ENCODE measurements at places on chromosomes 12 and 14. TPM values are rescaled to one million over a fixed set of nuclear protein-coding genes. Genes with fewer than 3 reads are reported as not detected.

DNA sequence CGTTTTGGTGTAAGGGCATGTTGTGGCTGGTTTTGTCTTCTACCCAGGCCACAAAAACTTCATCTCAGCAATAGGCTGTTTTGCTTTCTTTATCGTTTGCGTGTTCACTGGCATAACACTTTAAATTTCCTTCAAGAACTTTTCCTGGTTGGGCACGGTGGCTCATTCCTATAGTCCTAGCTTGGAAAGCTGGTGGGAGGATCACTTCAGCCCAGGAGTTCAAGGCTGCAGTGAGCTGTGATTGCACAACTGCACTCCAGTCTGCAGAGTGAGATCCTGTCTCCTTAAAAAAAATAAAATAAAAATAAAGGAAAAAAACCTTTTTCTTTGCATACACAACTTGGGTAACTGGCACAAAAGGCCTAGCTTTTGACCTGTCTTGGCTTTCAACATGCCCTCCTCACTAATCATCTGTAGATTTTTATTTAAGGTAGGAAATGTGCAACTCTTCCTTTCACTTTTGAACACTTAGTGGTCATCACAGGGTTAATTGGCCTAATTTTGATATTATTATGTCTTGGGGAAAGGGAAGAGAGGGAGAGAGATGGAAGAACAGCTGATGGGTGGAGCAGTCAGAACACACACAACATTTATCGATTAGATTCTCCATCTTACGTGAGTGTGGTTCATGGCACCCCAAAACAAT lies 78.9 kb upstream of the PSMA6 start:
- H3K4me3 ChIP-seq, result no peak overlapping the region
- H3K36me3 ChIP-seq, result peaks cover 19% of the 10 kb centered on the region
- peak overlapping the region; percentile 76 for H3K27ac ChIP-seq

- DNase-seq, result no peak
- no peak overlapping the region for H3K27ac ChIP-seq
- H3K4me3 ChIP-seq, result no peak overlapping the region
- H3K4me1 ChIP-seq, result no peaks in the 10 kb centered on the region
- H3K27me3 ChIP-seq, result peaks cover 31% of the 10 kb centered on the region
These were observed 12.2 kb upstream of the TESC start for GRCh38 chr12:117111386-117111785.

DNA sequence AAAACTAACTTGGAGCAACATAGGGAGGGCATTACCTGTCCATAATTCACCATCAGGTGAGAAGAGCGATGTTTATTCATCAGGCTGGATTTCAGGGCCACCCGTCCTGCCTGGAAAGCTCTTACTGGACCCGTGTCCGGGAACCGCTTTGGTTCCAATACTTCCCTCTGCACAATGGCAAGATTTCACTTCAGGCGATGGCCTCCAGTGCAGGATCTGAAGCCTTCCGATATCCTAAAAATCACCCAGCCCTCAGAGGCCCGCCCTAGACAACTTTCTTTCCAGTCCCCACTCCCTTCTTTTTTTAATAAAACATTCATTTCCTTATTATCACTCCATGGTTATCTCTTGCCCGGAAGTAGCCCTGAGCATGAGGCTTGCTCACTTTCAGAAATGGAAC lies 92.5 kb downstream of the BCL11B start:
- no peak for DNase-seq
- H3K27me3 ChIP-seq, result no peaks in the 10 kb centered on the region
- H3K36me3 ChIP-seq, result no peaks in the 10 kb centered on the region
- no peak overlapping the region for H3K27ac ChIP-seq

MARCHF9 gene
- 12.5 TPM for total RNA-seq

GRCh38 chr12:9334041-9334692 lies 126.0 kb upstream of the PZP start:
- no peaks in the 10 kb centered on the region for H3K27me3 ChIP-seq
- no peaks in the 10 kb centered on the region for H3K36me3 ChIP-seq
- DNase-seq, result no peak
- no peak overlapping the region for H3K4me3 ChIP-seq

KRT71 gene
- not detected for total RNA-seq

DNA sequence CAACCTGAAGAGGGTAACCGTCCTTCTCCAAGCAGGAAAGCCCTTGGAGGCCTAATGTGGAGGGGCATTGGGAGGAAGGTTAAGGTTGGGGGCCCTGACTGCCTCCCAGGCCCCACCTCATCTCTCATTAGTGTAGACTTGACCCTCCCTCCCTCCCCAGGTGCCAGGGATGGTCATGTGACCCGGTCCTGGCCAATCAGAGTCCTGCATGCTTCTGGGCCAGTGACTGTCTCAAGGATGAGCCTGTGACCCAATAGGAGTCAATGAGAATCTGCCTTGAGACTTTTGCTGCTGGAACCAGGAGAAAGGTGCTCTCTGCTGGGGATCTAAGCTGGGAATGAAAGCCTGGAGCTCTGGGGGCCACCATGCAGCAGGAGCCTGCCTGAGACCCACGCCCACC lies 70.8 kb downstream of the NCOR2 start:
- no peaks in the 10 kb centered on the region for H3K27me3 ChIP-seq
- H3K36me3 ChIP-seq, result peaks cover 30% of the 10 kb centered on the region
- no peak overlapping the region for H3K4me3 ChIP-seq
- peaks cover 20% of the 10 kb centered on the region for H3K4me1 ChIP-seq

GRCh38 chr14:57199921-57200320 lies 68.8 kb downstream of the EXOC5 start:
- H3K36me3 ChIP-seq, result no peaks in the 10 kb centered on the region
- peak; percentile 35 for DNase-seq
- H3K27me3 ChIP-seq, result no peaks in the 10 kb centered on the region
- no peak overlapping the region for H3K4me3 ChIP-seq

DNA sequence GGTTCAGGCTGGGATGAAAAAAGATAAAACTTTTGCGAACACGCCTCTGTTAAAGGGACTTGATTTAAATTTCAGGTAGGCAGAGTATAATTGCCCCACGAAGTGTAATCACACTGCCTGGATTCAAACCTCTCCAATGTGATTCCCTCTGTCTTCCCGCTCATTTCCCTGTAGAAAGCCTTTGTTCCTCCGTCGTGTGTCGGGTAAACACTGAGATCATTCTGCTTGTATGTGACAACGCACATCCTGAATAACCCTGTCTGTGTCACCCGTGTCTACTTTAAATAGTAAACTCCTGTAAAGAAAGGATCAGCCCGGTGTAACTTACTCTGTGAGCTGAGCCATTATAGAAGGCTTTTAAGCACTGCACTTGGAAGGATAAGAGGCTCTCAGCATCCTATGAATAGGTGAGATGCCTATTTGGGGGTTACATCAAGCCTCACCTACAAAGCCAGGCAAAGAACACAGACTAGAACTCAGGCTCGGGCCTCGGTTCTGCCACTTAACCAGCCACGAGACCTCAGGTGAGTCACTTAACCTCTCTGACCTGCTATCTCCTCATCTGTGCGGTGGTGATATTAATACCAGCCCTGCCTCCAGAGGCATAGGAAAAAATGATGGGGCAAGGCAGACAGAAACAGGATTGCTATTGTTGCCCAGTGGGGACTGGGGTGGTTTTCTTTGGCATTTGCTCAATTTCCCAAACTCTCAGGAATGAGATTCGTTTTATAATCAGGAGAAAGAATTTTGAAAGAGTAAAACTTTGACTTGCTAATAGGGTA lies 74.2 kb downstream of the RBM19 start:
- H3K4me3 ChIP-seq, result no peak overlapping the region
- peaks cover 14% of the 10 kb centered on the region for H3K36me3 ChIP-seq
- no peaks in the 10 kb centered on the region for H3K4me1 ChIP-seq

DNA sequence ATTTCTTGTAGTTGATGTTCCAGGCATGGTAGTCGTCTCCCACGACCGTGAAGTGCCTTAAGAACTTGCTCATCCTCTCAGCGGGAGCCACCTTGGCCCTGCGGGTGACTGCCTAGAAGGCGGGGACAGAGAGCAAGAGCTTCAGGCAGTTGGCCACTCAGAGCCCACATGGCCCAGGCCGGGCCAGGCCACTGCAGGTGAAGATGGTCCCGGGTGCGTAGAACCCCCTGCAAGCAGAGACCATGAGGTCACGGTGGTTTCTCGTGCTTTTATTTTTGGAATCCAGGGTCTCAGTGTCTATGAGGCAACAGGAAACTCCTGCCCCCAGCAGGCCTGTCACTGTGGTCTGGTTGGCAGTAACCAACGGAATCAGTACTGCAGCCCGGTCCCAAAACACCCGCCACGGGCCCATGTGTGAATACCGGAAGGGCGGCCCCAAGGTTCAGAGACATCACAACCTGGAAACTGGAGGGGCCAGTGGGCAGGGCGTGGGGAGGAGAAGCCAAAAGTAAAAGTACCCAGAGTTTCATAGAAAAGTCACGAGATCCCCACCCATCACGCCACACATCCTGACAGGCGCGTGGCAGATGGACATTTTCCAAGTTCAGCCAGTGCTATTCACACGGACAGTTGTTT lies 27.5 kb downstream of the HVCN1 start:
- H3K27ac ChIP-seq, result no peak overlapping the region
- no peaks in the 10 kb centered on the region for H3K36me3 ChIP-seq
- no peak for DNase-seq

SLC48A1 gene
- total RNA-seq, result 19.4 TPM

- H3K4me3 ChIP-seq, result no peak overlapping the region
- no peaks in the 10 kb centered on the region for H3K27me3 ChIP-seq
- peak; percentile 9 for DNase-seq
- H3K4me1 ChIP-seq, result peaks cover 4% of the 10 kb centered on the region
- no peak overlapping the region for H3K27ac ChIP-seq
These were observed 55.3 kb downstream of the FIGNL2 start for GRCh38 chr12:51793201-51793600.

GRCh38 chr14:56172571-56172971 lies 54.4 kb downstream of the PELI2 start:
- DNase-seq, result peak; percentile 47
- H3K36me3 ChIP-seq, result no peaks in the 10 kb centered on the region
- H3K27me3 ChIP-seq, result no peaks in the 10 kb centered on the region
- no peak overlapping the region for H3K4me3 ChIP-seq
- H3K4me1 ChIP-seq, result peaks cover 10% of the 10 kb centered on the region
